ENCODE measurements at places on chromosomes 6 and 20.
A peak's percentile ranks its signal among the peaks of the same experiment; 100 is the strongest.

- DNase-seq: no peak
Measured at GRCh38 chr6:35184580-35185301, 29.0 kb upstream of the SCUBE3 start.

DNA sequence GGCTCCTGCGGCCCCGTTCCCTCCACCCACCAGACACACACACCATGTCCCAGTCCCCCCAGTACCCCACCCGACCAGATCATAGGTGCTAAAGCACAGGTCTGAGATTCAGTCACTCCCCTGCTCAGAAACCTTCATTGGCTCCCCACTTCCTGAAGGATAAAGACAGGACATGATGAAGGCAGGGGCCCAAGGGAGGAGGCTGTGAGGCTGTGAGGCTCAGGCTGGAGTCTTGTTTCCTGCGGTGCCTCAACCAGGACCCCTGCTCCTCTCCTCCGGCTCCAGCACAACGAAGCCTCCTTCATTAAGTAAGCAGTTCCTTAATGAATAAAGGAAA, 81.1 kb downstream of the NCR2 start:
- DNase-seq: no peak

DNA sequence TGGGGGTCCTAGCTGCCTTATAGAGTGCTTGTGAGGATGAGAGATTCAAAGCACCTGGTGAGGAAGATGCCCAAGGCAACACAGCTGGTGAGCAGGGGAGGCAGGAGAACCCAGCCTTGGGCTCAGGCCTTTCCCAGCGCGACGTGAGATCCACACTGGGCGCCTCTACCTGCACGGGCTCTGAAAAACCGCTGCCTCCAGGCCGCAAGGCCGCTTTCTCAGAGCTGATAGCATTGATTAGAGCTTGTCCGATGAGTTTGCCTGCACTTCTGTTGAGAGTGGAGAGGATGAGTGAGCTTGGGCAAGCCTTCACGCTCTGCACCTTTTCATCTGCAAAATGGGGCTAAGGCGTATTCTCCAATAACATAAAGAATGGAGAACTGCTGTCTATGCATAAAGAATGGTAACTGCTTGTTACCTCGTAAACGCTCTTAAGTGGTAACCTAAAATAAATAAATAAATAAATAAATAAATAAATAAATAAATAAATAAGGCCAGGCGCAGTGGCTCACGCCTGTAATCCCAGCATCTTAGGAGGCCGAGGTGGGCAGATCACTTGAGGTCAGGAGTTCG, 916 bp downstream of the PABPC1L start:
- no peak for DNase-seq

- DNase-seq: no peak
Measured at GRCh38 chr6:137736911-137737310, 130.1 kb upstream of the TNFAIP3 start.

DNA sequence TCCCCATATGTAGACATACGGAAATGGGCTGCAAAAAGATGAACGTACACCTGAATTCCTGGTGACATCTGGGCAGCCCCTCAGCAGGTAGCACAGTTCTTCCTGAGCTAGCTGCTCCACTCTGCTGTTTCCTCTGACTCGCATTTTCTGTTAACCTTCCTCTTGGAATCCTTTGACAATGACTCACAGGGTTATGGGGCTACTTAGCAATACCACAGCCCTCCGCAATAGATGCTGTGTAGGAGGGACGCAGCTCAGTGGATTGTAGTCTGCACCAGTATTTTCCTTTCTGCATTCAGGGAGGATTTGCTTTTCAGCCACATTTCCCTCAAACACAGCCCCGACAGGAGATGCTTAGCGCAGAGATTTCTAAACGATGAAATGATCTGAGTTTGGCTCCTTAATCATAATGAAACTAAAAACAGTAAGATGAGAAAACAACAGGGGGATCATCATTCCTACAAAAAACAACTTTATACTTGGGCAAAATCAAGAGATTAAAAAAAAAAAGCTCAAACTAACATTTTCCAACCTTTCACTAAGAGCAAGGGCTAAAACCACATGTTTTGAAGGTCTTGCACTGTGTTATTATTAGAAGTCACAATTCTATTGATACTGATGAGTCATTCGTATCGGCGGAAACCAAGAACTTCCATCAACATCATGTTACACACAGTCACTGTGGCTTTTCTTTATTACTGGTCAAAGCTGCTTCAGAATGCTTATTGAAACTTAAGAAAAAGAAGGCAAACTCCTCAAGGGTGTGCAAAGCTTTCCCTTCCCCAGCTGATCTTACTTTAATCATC, 12.2 kb downstream of the BACH2 start:
- peak; percentile 87 for DNase-seq

DNA sequence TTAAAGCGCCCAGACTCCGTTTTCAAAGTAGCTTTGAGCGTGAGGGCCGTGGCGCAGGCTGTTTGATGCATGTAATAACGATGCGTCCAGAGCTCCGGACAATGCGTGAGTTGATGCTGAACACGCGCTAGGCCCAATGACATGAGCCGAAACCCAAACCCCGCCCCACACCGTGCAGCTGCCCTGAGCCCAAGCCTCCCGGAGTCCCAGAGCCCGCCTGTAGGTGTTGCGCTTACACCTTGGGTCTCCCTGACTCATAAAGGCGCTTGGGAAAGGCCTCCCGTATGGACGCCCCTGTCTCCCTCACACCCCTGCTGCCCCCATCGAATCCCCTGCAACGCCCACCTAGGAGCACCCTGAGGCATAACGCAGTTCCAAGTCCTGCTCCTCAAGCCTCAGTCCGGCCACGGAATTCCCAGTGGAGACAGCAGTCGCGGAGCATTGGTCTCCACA, 87.6 kb downstream of the ERMARD start:
- no peak for DNase-seq

DNA sequence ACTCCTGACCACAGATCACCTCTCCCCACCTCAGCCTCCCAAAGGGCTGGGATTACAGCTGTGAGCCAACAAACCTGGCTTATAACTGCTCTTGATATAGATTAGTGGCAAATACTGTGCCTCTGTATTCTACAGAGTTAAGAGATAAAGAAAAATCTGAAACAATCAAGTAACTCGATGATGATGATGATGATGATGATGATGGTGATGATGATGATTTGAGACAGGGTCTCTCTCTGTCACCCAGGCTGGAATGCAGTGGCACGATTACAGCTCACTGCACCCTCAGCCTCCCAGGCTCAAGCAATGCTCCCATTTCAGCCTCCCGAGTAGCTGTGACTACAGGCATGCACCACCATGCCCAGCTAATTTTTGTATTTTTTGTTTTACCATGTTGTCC, 66.3 kb upstream of the MAP7 start:
- DNase-seq: no peak

GRCh38 chr20:34061695-34062094, 50.3 kb downstream of the EIF2S2 start:
- no peak for DNase-seq

DNA sequence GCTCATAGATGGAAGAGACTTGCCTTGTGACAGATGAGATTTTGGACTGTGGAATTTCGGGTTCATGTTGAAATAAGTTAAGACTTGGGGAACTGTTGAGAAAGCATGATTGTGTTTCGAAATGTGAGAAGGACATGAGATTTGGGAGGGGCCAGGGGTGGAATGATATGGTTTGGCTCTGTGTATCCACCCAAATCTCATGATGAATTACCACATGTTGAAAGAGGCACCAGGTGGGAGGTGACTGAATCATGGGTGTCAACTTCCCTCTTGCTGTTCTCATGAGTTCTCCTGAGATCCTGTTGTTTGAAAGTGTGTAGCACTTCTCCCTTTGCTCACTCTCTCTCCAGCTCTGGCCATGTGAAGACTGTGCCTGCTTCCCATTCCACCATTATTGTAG, 17.9 kb downstream of the AHI1 start:
- peak; percentile 73 for DNase-seq

- no peak for DNase-seq
Measured at GRCh38 chr20:41686961-41687360, 68.8 kb upstream of the CHD6 start.

GRCh38 chr6:145153495-145153894, 581.8 kb downstream of the EPM2A start:
- no peak for DNase-seq

DNA sequence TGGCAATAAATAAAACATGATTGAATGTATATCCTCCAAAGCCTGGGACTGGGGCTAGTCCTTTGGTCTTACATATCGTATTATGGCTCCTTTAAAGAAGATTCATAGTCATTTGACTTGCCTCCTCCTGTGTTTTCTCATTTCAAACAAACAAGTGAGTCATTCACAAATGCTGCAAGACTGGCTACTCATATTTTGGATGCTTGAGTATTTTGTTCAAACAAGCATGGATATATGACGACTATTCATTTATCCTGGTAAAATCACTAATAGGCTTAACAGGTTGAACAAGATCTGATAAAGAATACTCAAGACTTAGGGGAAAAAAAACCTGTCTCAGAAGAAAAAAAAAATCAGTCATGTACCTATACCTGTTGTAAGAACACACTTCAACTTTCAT, 111.1 kb upstream of the CCDC28A start:
- DNase-seq: peak; percentile 45

- DNase-seq: peak; percentile 84
Measured at GRCh38 chr6:104639668-104640067, 220.1 kb downstream of the HACE1 start.

GRCh38 chr6:42255050-42255449, 37.4 kb upstream of the MRPS10 start:
- no peak for DNase-seq

- DNase-seq: no peak
Measured at GRCh38 chr20:52933867-52934266, 38.3 kb upstream of the TSHZ2 start.

GRCh38 chr20:56178219-56178618, 70.3 kb upstream of the MC3R start:
- DNase-seq: no peak

DNA sequence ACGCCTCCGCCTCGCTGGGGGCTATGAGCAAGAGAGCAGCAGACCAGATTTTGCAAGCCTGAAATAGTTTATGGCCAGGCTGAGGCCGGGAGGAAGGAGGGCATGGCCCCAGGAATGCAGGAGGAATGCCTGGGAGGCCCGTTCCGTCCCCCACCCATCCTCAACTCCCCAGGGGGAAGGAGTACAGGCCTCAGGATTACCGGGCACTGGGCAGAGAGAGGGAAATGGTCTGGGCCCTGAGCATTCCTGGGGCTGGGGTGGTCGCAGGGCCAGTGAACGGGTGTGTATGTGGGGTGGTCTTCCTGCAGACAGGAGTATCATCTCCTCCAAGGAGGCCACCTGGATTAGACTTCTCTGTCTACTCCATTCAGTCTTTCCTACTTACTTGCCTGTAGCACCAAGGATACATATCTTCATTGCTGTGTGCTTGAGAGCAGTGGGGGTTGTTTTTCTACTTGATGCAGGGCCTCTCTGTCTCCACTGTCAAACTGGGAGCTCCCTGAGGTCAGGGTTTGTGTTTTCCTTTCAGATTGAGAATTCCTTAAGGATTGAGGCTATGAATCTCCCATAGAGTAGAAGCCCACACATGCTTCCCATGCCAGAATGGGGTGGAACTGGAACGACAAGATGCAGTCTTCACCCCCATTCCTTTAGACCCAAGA, 81.3 kb downstream of the VEGFA start:
- no peak for DNase-seq

GRCh38 chr6:26420688-26421171, 18.7 kb downstream of the BTN3A1 start:
- no peak for DNase-seq

- no peak for DNase-seq
Measured at GRCh38 chr6:33420491-33421343, 852 bp downstream of the SYNGAP1 start.

DNA sequence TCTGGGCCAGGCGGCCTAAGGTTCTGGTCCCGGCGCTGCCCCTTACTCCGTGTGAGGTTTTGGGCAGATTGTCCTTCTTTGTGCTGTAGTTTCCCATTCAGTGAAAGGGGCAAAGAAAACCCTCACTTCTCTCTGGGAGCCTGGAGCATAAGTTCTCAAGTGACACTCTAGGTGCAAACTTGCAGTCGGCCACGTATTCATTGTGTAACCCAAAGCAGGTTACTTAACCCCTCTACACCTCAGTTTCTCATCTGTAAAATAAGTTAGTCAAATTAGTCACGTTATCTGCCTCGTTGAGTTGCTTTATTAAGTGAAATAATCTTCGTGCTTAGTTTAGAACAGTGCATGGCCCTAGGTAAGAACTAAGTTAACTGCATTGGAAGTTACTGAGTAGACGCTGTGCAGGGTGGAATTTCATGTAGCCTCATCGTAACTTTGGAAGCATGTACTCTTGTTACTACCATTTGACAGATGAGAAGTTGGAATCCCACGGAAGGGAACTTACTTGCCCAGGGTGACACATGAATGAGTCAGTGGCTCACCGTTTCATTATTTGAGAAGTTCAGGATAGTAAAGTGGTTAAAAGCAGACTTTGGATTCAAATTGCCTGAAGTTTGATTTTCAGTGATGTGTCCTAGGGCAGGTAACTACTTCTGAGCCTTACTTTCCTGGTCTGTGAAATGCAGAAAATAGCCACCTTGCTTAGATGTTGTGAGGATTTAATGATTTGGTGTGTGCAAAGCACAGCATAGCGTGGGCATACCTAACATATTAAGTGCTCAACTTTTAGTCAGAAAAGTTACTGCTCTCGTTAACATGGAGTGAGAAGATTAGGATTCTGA, 556 bp upstream of the MROH8 start:
- DNase-seq: peak; percentile 41

GRCh38 chr6:104795363-104795762, 64.4 kb downstream of the HACE1 start:
- no peak for DNase-seq

DNA sequence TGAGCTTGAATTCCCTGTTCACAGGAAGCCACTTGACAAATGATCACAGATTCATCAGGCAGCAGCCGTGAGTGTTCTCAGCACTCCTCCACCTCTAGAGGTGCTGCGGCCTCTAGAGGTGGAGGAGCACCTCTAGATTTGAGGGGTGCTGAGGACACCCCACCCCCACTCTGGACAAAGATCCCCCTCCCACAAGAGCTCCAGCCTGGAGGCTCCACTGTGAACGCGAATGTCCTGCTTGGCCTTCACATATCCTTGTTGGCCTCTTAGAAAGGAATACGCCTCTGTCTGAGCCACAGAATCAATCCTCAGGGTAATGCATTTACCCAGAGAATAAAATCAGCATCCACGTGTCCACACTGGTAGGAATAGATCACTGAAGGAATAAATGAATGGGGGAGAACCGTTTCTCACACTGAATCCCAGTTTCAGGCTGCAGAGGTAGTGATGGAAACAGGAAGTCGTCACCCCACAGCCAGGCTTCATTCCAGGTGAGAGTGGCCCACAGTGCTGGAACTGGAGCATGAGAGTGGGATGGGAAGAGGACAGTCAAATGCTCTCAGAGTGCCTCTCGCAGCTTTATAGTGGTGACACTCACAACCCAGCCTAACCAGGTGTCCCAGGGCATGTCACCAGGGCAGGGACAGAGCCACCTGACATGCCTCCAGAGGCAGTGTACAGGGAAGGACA, 16.6 kb downstream of the NPEPL1 start:
- no peak for DNase-seq

- DNase-seq: peak; percentile 36
Measured at GRCh38 chr6:116971959-116972358, 94.9 kb downstream of the RFX6 start.

GRCh38 chr6:56764081-56764566, 121.4 kb upstream of the DST start:
- DNase-seq: peak; percentile 55

GRCh38 chr6:97557355-97557754, 274.3 kb upstream of the MMS22L start:
- no peak for DNase-seq

All from inflammatory macrophage (primary cell).